Brain (organoid and tissue), 16 donors: ENCODE measurements at places on chromosomes 7 and 10.
A peak's percentile ranks its signal among the peaks of the same experiment; 100 is the strongest.

GRCh38 chr10:90066435-90066834 lies 365.0 kb downstream of the KIF20B start:
- no peak for DNase-seq

GRCh38 chr7:144049491-144049890 lies 743 bp downstream of the OR2A5 start:
- DNase-seq = no peak

DNA sequence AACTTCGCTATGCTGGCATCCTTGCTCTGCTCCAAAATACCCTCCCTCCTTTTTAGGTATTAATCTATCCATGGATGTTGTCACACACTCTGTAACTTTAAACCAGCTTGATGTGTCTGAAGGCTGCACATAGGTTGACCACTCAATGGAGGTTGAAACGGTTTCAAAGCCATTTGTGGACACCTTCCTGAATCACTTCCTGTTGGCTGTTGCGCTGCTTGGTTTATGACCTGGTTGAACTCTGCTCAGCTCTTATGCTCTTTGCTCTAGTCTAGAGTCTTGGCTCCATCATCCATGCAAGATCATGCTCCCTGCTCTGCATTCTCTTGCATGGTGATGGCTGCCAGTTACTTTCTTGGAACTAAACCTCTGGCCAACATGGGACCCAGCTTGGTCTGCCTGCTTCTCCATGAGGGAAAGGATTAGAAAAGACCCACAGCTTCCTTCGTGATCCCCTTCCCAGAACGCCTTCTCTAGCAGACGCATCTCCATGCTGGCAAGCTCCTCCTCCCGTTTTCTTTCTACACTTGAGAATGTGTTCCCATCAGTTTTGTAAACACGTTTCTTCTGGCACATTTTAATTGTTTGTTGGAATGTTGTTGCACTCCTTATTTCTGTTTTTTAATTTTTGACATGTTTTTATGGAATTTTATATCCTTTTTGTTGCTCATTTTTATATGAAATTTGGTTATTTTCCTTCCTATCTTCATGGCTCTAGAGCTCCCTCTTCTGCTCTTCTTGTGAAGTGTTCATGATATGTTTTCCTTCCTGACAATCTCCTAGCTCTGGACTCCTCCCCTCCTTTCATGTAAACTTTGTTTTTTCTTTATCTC lies 149.8 kb downstream of the XPNPEP1 start:
- DNase-seq = peak; percentile 76

GRCh38 chr7:44124822-44125202 lies 1.5 kb upstream of the POLD2 start:
- DNase-seq = no peak

- DNase-seq = peak; percentile 41
Observed at GRCh38 chr10:23927576-23928325, 281.2 kb upstream of the KIAA1217 start.

DNA sequence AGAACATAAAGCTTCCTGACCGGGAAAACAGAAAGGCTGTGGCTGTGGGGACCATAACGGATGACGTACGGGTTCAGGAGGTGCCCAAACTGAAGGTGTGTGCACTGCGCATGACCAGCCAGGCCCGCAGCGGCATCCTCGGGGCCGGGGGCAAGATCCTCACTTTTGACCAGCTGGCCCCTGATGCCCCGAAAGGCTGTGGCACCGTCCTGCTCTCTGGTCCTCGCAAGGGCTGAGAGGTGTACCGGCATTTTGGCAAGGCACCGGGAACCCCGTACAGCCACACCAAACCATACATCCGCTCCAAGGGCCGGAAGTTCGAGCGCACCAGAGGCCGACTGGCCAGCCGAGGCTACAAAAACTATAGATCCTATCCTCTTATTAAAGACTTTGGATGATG lies 179.3 kb downstream of the PTN start:
- DNase-seq = no peak

- DNase-seq = no peak
Observed at GRCh38 chr10:130357951-130358350, 221.8 kb downstream of the GLRX3 start.

GRCh38 chr7:41688012-41688625 lies 14.8 kb downstream of the INHBA start:
- no peak for DNase-seq

- DNase-seq = peak; percentile 43
Observed at GRCh38 chr10:75407713-75408508, 6.3 kb upstream of the ZNF503 start.

- DNase-seq = no peak
Observed at GRCh38 chr10:14601872-14602725, 172.6 kb downstream of the FAM107B start.

GRCh38 chr10:97003804-97004201 lies 171.7 kb downstream of the LCOR start:
- DNase-seq = no peak

GRCh38 chr7:44449584-44449928 lies 40.9 kb downstream of the NUDCD3 start:
- DNase-seq = no peak

- no peak for DNase-seq
Observed at GRCh38 chr10:4285121-4285520, 500.1 kb upstream of the KLF6 start.

- DNase-seq = no peak
Observed at GRCh38 chr7:95088536-95089215, 181.3 kb downstream of the PPP1R9A start.

DNA sequence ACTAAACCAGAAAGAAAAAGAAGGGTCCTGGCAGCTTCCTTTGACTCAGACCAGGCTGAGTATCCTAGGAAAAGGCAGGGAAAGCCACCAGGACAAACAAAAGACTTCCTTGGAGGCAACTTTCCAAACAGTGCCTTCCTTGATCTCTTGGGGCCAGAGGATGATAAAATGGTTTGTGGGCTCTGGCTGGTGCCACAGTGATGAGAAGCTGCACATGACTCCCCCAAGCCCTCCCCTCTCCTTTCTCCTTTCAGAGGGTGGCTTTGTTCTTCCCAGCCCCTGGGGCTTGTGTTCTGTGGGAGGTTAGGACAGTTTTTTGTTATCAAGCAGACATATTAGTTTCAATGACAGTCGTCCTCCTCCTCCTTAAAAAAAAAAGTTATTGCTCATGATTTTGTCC lies 183.2 kb downstream of the SEM1 start:
- DNase-seq = no peak

DNA sequence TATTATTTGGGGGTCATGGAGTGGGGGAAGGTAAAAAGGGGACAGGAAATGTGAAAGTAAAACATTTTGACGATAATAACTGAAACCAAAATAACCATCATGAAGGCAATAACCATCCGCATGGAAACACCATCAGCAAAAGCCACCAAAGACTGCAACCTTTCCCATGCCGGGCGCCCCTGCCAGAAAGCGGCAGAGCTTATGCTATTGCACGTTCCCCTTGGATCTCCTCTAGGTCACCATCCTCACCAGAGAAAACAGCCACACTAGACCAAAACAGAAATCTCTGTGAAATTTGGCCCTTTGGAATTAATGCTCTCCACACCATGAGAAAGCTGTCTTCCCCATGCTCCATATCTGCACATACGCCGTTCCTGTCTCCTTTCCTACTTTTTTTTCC lies 31.1 kb downstream of the DRGX start:
- no peak for DNase-seq

DNA sequence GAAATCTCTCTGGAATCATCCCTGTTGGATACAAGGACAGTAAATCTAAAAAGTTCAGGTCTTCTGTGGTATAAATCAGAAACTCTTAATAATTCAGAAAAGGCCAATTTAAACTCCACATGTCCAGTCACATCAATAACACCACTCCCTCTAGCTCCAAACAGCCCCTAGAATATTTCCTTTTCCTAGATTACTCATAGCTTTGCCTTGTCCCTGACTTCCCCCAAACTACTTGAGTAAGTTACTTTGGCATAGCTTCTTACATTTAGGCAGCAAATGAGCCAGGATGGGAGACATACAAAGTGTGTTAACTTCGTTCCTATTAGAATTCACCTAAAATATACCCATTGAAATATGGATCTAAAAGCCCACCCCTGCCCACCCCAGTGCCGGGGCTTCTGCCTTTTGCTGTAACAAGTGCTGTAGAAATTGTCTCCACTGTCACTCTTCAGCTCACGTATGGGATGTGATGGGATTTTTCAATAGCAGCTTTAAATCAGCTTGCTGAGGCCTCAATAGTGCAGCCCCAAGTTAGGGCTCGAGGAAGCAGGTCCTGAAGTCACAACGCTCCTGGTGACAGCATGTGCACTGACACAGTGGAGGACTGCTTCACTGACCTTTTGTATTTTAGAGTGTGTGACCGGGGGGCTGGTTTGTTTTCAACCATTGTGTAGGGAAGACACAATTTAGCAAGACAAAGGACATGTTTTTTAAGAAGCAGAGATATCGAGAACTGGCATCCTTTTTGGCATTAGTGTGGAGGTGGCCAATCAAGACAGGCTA lies 218.2 kb upstream of the KMT2E start:
- DNase-seq = no peak

DNA sequence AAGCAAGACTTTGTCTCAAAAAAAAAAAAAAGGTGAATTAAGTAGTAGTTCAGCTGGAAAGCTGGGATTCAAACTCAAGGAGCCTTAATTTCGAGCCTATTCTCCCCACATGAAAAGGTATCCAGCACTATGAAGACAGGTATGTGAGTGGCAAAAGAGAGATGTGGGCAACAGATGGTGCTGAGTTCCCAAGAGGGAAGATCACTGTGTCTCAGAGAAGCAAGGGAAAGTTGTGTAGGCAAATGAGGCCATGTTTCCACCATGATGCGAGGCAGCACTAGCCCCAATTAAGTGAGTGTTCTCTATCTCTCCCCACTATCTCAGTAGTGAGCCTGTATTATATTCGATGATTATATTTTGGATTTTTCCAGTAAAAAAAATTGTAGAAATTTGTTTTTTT lies 19.8 kb upstream of the ST7 start:
- no peak for DNase-seq

DNA sequence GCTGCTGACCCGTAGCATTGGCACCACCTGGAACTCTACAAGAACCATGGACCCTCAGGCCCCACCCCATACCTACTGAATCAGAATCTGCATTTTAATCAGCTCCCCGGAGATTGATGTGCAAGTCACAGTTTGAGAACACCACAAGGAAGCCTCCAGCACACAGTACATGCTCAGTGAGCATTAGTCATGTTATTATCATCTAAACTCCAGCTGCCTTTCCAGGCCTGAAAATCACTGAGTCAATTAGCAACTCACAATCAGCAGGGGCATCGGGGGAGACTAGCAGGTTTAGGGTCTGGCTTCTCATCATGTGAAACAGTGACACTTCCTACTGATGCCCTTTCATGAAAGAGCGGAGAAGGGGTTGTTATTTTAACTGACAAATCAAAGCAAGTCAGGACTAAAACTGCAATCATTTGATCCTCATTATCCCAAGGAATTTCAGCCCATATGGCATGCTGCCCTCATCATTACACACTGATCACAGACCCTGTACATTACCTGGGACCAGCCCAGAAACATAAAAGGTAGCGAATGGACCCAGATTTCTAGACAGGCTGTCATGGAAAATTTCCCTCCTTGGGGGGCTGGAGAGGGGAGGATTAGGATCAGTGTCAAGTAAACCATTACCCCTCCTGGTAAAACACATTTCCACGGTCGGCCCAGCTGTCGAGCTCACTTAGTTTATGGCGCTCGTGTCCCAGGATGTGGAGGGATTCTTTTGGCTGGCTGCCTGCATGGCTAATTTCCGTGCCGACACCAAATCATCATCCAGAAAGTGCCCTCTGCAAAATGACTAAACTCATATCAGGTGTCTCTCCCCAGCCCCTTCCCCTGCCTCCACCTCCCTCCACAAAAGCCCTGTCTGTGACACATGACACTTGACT lies 122.8 kb downstream of the PRLHR start:
- DNase-seq = peak; percentile 34

DNA sequence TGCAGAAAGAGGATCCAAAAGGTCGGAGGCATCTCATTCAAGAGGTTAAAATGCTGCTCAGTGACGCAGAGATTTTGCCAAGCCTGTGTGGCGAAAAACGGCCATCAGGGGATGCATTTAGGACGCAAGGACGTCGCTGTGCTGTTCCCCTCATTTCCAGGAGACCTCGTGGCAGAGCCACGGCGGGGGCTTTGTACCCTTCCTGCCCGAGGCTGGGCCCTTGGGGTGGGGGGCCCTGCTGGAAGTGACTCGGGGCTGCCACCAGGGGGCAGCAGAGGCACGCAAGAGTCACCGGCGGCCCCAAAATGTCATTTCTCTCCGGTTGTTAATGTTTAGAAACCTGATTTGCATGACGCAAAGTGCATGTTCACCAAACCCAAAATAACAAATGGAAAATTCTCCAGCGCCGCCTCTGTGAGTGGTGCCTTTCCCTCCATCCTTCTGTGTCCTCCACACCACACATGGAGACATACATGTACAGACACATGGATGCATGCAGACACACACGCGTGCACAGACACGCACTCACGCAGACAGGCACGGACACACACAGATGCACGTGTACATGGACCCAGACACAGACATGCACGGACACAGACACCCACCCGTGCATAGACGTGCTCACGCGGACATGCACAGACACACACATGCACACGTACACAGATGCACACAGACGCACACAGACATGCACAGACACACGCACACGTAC lies 51.0 kb upstream of the NKX6-2 start:
- DNase-seq = peak; percentile 83

DNA sequence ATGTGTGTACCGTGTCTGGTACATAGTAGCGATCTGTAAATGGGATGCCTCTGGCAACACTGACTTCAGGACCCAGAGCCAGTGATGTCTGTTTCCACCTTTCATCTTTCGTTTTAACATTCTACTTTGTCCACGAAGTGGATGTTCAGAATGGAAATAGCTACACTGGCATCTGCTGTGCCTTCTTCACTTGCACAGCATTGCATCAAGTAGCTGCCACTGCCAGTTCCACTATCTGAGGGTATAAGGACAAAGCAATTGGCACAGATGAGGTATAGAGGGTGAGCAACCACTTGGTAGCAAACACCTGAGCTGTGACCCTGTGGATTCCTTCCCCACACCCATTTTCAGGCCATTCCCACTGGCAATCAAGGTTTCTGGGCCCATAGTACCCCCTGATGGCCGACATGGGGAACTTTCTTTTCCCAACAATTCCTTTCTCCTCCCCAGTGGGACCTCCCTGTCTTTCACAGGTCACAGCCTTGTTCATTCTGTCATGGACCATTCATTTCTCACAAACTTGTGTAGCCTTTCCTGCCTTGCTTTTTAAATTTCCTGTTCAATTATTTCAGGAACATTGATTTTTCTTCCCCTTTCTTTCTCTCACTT lies 4.0 kb downstream of the ITGA8 start:
- DNase-seq = no peak

- no peak for DNase-seq
Observed at GRCh38 chr7:139505563-139505962, 17.9 kb upstream of the CLEC2L start.

DNA sequence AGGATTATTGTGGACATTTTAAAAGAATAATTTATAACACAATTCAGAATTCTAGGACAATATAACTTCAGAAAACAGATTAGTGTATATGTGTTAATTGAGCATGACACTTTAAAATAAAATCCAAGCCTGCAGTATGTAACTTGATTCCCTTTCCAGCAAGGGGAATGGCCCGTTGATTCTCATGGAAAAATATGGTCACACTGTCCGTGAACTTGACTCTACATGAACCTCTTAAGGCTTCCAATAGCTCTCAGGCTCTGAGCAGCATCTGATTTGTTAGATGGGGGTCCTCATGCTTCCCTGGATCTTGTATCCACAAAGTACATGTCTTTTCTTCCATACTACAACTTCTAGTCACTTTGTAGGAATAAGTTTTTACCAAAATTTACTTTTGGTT lies 85.5 kb upstream of the AKR1E2 start:
- DNase-seq = no peak

- no peak for DNase-seq
Observed at GRCh38 chr10:14332903-14333302, 2.2 kb upstream of the FRMD4A start.

- DNase-seq = no peak
Observed at GRCh38 chr10:6514844-6515780, 65.0 kb downstream of the PRKCQ start.
